ENCODE measurements at places on chromosomes 16 and 17.

- DNase-seq, result no peak
Observed at GRCh38 chr17:74805591-74805991, 29.4 kb upstream of the NAT9 start.

DNA sequence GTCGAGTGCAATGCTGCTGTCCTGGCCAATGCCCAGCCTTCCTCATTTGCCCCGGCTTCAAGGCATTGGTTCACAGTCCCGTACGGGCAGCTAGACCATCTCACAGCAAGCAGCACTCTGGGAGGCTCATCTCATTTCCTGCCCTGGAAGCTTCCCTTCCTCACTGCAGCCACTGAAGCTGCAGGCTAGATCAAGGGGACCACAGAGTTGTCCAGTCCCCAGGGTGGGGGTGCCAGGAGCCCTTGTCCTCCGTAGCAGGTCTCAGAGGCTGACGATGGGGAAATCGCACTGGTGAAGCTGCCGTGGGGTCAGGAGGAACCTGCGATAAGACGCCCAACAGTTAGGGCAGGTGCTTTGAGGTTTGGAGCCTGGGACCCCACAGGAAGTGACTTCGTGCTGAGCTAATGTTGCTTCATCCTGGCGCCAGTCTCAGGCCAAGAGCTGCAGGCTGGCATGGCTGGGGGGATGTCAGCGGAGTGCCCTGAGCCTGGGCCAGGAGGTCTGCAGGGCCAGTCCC, at the start of gene SPNS3:
Gene SPNS3 (plus strand): TSS at position 426 of the 517 bp plus-strand sequence. CDS start 28 bp downstream, at position 454.
- peak; percentile 41 for DNase-seq

GRCh38 chr17:40290629-40291280, 3.1 kb downstream of the CDC6 start:
- peak; percentile 46 for DNase-seq

DNA sequence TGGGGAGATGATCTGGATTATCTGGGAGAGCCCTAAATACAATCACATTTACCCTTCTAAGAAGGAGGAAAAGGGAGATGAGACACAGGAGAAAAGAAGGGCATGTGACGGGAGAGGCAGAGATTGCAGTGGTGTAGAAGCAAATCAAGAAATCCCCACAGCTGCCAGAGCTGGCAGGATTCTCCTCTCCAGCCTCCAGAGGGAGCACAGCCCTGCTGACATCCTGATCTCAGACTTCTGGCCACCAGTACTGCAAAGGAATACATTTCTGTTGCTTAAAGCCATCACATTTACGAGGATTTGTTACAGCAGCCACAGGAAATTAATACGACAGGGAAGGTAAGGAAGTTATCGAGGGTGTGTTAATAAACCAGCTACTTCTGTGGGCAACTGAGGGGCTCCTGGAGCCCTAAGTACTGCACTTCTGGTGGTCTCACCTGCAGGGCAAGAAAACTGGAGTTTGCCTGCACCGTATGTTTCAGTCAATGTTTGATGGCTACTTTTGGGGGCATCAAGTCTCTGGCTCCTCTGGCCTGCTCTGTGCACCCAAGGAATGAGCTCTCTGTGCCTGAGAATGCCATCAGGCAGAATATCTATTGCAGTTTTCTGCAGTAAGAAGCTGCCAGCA, 22.9 kb upstream of the CDH13 start:
- no peak for DNase-seq

DNA sequence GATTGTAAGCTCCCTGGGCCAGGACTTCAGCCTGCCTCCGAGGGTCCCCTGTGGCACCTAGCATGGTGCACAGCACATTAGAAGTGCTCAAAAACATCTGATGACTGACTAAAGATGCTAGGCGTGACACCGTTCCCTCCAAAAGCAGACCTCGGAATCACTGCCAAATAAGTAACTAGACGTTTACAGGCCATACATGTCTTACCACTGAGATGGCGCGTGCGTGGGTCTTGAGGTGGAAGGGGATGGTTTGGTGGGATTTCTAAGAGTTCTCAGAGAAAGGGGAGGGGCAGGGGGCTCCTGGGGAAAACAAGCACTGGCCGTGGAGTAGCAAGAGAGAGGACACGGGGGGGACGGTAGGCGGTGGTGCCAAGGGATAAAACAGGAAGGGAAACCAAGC, 12.4 kb downstream of the MPO start:
- no peak for DNase-seq

DNA sequence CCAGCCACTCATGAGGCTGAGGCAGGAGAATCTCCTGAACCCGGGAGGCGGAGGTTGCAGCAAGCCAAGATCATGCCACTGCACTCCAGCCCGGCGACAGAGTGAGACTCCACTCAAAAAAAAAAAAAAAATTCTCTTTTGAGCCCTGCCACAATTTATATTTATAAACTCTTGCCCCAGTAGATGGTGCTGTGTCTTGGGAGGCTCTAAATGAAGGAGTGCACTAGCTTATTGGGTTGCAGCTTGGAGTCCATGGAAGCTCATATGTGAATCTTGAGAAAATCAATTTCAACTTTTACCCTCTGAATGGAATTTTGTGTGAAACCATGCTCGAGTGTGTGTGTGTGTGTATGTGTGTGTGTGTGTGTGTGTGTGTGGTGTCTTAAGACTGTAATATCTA, 420.1 kb downstream of the HS3ST4 start:
- no peak for DNase-seq

Data from CD4-positive, alpha-beta T cell (primary cell).